ENCODE measurements at places on chromosomes 12 and 14. TPM values are rescaled to one million over a fixed set of nuclear protein-coding genes. Genes with fewer than 3 reads are reported as not detected.
A peak's percentile ranks its signal among the peaks of the same experiment; 100 is the strongest.

DNA sequence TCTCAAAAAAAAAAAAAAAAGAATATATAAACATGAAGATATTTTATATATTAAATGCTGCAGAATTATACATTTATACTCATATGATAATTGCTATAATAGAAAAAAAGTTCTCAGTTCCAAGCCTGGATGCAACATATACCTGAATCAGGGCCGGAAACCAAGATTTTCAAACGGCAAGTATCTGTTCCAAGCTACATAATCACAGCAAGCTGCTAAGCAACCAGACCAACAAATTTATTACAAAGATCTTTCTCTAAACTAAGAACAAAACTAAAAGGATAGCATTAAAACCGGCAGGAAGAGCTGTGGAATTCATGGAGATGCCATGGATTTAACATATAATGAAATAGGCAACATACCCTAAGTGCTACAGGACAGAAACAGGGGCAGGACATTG is 7.1 kb downstream of the RACGAP1 start:
- no peak for DNase-seq
- peaks cover 4% of the 10 kb centered on the region for H3K36me3 ChIP-seq
- peaks cover 4% of the 10 kb centered on the region for H3K4me1 ChIP-seq
- no peak overlapping the region for H3K27ac ChIP-seq
- no peaks in the 10 kb centered on the region for H3K27me3 ChIP-seq
- no peak overlapping the region for H3K4me3 ChIP-seq

DNA sequence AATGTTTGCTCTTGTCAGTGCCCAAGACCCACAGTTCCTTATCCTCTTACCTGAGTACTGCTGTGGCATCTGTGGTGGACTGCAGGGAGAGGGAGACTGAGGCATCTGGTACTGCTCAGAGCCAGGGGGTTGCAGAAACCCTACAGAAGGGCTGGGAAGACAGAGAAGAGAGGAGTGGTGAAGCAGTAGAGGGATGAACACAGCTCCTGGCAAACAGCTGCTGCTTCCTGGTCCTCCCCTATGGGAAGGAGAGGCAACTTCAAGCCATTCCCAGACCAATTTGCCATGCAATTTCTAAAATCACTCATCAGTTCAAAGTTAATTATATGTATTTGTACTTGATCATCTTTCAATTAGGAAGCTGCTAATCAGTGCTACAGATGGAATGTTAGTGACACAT is 15.7 kb upstream of the STAC3 start:
- H3K36me3 ChIP-seq, result peaks cover 86% of the 10 kb centered on the region
- no peaks in the 10 kb centered on the region for H3K27me3 ChIP-seq
- no peak overlapping the region for H3K4me3 ChIP-seq
- DNase-seq, result no peak

Gene TAS2R31
- total RNA-seq, result 0.83 TPM

DNA sequence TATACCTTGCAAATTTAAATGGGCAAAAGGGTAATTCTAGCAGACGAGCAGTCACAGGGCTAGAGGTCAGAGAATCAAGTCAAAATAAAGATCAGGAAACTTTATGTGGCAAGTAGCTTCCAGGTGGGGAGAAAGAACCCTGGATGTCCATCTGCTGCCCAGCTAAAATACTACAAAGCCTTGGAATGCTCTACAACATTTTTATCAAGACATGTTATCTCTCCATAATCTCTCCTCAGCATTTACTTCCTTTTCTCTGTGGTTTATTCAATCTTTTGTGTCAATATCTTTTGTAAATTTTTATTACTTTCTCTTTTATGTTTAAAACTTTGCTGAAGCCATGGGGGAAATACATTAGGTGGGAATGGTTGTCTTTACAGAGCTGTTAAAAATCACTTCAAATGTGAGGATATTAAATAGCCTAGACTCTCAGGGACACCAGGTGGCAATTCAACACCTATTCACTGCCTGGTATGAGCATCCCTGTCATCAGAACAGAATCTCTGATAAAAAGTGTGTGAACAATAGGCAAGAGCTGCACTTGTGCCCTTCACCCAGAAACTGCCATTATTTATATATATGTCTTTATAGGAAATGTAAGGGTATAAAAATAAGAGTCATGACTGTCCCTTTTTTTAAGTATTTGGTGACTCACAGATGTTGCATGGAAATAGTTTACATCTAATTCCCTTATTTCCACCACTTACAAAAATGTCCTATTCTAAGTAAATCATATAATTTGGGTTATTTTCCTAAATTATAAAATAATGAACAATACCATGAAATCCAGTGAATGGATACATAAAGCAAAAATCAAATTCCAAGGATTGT is 152.9 kb downstream of the EPS8 start:
- no peaks in the 10 kb centered on the region for H3K27me3 ChIP-seq
- H3K4me1 ChIP-seq, result peaks cover under 1% of the 10 kb centered on the region
- no peak for DNase-seq
- H3K27ac ChIP-seq, result no peak overlapping the region
- no peaks in the 10 kb centered on the region for H3K36me3 ChIP-seq

Gene VRTN
- not detected for total RNA-seq

DNA sequence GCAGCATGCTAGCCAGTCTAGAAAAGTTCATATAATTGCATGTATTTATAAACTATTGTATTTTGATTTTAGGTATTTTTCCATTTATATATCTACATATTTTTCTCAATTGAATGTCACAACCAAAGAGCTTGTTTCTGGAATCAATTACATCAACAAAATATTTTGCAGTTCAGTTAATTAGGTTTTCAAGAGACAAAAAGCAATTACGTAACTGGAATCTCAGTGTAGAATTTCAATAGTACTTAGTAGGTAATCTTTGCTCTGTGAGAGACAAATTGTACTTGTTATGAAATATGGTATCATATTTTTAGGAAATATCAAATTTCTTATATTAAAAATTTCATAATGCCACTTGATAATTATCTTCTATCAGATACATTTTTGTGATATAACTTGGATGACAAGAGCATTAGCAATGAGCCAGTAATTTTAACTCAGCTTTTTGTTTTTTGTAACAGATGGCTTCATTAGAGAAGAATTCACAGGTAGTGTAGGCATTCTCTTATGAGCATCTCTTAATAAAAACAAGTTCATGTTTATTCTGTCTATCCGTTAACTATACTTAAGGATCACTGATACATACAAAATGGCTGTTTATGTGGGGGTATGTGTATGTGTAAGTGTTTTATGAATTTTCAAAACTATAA is 774.7 kb downstream of the C12orf50 start:
- H3K4me3 ChIP-seq, result no peak overlapping the region
- H3K4me1 ChIP-seq, result no peaks in the 10 kb centered on the region
- H3K27me3 ChIP-seq, result no peaks in the 10 kb centered on the region
- DNase-seq, result no peak

DNA sequence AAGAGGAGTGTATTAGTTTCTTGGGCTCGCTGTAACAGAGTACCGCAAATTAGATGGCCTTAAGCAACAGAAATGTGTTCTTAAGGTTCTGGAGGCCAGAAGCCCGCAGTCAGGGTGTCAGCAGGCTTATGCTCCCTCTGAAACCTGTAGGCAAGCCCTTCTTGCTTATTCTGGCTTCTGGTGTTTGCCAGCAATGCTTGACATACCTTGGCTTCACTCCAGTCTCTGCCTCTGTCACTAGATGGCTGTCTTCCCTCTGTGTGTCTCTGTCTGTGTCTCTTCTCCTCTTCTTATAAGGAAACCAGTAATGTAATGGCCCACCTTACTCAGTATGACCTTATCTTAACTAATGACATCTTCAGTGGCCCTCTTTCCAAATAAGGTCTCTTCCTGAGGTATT is 85.1 kb downstream of the DERA start:
- no peaks in the 10 kb centered on the region for H3K36me3 ChIP-seq
- H3K27ac ChIP-seq, result no peak overlapping the region
- DNase-seq, result peak; percentile 44
- no peaks in the 10 kb centered on the region for H3K27me3 ChIP-seq
- no peak overlapping the region for H3K4me3 ChIP-seq

DNA sequence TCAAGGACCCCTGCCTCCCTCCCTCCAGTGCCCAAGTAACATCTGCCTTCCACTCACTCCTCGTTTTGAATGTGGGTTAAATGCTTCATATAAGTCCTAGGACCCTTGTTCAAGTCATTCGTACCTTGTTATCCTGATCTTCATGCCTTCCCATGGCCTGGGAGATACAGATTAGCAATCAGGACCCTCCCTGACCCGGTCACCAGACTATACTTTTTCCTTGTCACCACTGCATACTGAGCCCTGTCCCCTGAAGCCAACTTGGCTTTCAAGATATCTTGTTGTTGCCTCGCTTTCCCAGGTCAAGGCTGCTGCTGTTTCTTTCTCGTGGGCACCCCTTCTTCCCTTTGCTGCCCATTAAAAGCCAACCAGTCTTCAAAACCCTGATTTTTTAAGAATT is 208.5 kb downstream of the ANO2 start:
- no peak for DNase-seq
- H3K36me3 ChIP-seq, result no peaks in the 10 kb centered on the region
- no peak overlapping the region for H3K4me3 ChIP-seq

Gene MGP
- total RNA-seq, result 284 TPM

- DNase-seq, result no peak
- no peak overlapping the region for H3K4me3 ChIP-seq
- no peaks in the 10 kb centered on the region for H3K36me3 ChIP-seq
- no peaks in the 10 kb centered on the region for H3K27me3 ChIP-seq
These were observed 314.3 kb upstream of the OR4E1 start for GRCh38 chr14:21987937-21988336.

DNA sequence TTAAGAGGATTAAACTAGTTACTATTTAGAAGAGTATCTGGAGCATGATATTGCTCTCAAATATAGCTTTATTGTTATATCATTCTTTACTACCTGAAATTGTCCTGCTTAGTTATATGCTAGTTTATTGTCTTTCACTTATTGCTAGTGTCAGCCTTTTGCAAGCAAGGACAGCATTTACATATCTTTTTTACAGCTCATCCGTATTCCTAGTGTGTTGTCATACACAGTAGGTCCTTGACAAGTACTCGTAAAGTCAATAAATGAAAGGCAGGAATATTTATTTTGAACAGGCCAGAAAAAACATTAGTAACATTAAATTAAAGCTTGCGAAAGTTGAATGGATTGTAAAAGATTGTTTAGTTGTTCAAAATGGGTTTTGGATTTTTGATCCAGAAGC is 35.0 kb downstream of the CRADD start:
- no peak for DNase-seq
- H3K27ac ChIP-seq, result no peak overlapping the region
- no peaks in the 10 kb centered on the region for H3K36me3 ChIP-seq
- H3K4me3 ChIP-seq, result no peak overlapping the region
- H3K27me3 ChIP-seq, result no peaks in the 10 kb centered on the region

Gene ERBB3
- total RNA-seq, result 3.5 TPM

- no peak overlapping the region for H3K4me3 ChIP-seq
- peaks cover 12% of the 10 kb centered on the region for H3K27me3 ChIP-seq
- no peak overlapping the region for H3K27ac ChIP-seq
- H3K4me1 ChIP-seq, result no peaks in the 10 kb centered on the region
- no peak for DNase-seq
These were observed 66.4 kb downstream of the PPM1A start for GRCh38 chr14:60315196-60315990.

Gene GPR137C
- total RNA-seq, result 0.62 TPM

- H3K4me3 ChIP-seq, result no peak overlapping the region
- no peaks in the 10 kb centered on the region for H3K36me3 ChIP-seq
- no peak for DNase-seq
- no peaks in the 10 kb centered on the region for H3K4me1 ChIP-seq
- H3K27me3 ChIP-seq, result no peaks in the 10 kb centered on the region
These were observed 413.6 kb downstream of the BTG1 start for GRCh38 chr12:91732086-91732485.

DNA sequence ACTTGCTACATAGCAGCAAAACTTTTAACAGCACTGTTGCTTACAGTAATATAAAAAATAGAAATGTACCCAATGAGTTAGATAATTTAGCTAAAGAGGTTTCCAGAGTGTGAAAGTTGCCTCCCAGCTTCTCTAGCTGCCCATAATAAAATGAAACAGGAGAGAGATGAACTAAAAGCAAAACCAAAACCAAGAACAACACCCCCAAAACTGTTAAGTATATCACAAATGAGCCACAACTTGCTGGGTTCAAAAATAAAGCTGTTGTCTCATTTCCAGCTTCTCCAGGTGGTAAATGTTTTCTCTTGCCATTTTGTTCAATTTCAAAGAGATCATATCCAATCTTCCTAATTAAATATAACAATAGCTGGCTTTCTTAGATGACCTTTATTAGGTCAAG is 614.0 kb downstream of the ETNK1 start:
- H3K4me3 ChIP-seq, result no peak overlapping the region
- DNase-seq, result no peak
- no peaks in the 10 kb centered on the region for H3K4me1 ChIP-seq
- no peaks in the 10 kb centered on the region for H3K36me3 ChIP-seq
- no peak overlapping the region for H3K27ac ChIP-seq

- no peak for DNase-seq
- H3K27ac ChIP-seq, result no peak overlapping the region
- no peaks in the 10 kb centered on the region for H3K27me3 ChIP-seq
- H3K36me3 ChIP-seq, result no peaks in the 10 kb centered on the region
- H3K4me1 ChIP-seq, result no peaks in the 10 kb centered on the region
These were observed 4.1 kb downstream of the CELA1 start for GRCh38 chr12:51342416-51342815.

DNA sequence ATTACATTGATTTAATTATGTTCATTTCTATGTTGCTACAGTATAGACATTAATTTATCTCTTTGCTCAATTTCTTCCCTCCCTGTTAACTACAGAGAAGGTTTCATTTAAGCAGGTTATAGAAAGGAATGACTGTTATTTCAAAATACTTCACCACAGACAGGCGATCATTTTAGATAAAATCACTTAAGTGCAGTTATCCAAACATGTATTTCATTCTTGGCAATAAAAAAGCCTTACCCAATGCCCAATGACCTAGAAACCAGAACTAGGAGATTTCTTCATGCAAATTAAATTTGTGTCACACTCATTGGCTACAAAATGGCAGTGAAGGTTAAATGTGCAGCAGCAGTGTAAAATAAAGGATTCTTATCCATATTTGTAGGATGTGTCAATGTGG is 266.4 kb downstream of the KCNH5 start:
- H3K4me1 ChIP-seq, result no peaks in the 10 kb centered on the region
- H3K4me3 ChIP-seq, result no peak overlapping the region
- no peaks in the 10 kb centered on the region for H3K27me3 ChIP-seq
- H3K27ac ChIP-seq, result no peak overlapping the region

DNA sequence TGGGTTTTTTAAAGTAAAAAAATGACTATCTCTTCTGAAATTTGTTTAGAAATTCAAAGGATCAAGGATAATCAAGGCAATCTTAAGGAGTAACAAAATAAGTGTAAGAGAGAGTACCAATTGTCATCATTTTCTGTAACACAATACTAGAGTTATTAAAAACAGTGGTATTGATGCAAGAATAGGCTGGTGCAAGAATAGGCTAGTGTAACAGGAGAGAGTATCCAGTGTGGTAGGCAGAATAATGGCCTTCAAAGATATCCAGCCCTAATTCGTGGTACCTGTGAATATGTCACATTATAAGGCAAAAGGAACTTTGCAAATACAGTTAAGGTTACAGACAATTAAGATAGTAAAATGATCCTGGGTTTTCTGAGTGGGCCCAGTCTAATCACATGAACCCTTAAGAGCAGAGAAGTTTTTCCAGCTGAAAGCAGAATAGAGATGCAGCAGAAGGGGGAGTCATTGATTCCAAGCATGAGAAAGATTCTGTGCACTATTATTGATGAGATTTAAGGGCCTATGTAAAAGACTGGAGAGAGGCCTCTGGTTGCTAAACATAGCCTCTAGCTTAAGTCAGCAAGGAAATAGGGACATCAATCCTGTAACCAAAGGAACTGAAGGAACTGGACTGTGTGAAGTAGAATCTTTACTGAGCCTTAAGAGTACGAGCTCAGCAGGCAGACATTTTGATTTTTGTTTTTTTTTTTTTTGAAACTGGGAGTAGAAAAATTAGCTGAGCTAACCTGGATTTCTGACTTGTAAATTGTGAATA is 134.1 kb downstream of the GPHN start:
- no peak overlapping the region for H3K27ac ChIP-seq
- H3K27me3 ChIP-seq, result no peaks in the 10 kb centered on the region

All from heart right ventricle (tissue), 16 donors.